ENCODE measurements at places on chromosomes 11 and 22.

DNA sequence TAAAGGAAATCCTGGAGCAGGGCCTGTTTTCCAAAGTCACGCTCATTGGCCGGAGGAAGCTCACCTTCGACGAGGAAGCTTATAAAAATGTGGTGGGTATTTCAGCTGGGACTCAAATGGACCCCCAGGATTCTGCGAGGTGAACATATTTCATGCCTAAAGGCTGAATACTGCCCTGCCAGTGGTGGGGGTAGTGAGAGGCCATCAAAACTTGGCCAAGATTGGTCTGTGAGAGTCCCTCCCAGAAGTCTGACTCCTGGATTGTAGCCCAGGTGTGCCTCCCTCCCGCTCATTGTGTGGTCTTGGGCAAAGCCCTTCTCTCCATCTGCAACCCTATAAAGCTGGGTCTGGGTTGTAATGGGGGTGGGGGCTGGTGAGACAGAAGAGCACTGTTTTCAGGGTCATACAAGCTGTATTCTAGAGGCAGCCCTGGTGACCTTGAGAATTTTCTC is 853 bp downstream of the HTATIP2 start:
- no peak for DNase-seq

GRCh38 chr11:121431820-121432526 is 20.1 kb upstream of the SORL1 start:
- no peak for DNase-seq

GRCh38 chr11:122809866-122810265 is 28.4 kb upstream of the CRTAM start:
- DNase-seq: no peak

- no peak for DNase-seq
These were observed 53.7 kb downstream of the HIPK3 start for GRCh38 chr11:33310720-33311500.

DNA sequence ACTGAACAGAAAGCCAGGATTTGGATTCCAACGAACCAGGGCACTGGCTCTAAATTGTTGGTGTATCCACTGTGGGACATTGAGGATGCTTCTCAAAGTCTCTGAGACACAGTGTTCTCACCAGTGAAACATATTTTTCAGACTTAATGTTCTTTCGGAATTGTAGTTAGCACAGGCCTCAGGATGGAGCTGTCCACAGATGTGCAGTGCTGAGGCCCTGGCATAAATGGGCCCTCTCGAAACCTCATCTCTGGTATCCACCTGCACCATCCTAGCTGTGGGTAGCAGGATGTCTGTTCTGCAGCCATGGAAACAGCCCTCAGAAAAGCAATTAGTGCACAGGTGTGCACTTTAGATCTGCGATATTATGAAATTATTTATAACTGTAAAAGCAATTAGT is 656.8 kb downstream of the TBC1D22A start:
- DNase-seq: no peak

GRCh38 chr22:23893121-23893944 is 850 bp upstream of the MIF start:
- DNase-seq: no peak

GRCh38 chr11:43537833-43538615 is 142.5 kb upstream of the HSD17B12 start:
- no peak for DNase-seq

DNA sequence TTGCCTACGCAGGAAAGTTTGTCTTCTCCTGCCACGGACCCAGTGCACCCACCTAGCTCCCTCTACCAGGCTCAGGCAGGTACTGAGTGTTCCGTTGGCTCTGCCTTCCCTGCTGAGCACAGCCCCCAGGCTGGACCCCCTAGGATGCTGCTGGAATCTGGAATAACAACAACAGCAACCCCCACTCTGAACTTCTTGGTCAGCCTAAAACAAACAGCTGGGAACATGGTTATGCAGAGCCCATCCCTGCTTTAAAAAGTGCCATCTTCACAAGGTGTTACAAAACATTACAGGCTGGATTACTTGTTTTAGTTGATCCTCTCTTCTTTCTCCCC is 1.8 kb downstream of the OPCML start:
- no peak for DNase-seq

DNA sequence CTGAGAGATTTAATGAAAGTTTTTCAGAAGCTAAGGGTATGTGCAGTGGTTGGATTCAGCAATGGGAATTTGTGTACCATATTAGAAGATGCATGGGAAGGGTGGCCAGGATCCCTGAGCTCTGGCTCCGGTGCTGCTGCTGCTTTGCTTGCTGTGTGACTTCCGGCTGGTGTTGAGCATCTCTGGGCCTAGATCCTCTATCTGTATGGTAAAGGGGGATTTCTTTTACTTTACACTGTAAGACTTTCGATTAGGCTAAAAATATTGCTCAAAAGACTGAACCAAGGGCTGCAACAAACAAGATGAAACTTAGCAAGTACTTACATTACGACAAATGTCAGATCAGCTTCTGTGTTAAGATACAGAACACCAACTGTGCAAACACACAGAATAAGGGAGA is 39.1 kb downstream of the XRRA1 start:
- DNase-seq: no peak

DNA sequence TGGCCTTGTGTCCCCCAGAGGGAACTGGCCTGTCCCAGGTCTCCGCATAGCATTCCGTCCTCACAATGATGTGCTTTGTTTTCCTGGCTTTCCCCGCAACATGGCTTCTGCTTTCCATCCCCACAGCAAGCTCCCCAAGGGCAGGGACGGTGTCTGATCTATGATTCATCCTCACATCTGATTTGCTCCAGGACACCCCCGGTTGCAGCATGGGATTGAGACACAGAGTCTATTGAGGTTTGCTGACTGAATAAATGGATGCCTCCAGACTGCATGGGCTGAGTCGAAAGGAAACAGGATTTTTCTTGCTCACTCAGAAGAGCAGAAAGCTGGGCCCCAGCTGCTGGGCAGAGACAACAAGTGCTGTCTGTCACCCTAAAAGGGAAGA is 40.2 kb downstream of the LMO1 start:
- no peak for DNase-seq

DNA sequence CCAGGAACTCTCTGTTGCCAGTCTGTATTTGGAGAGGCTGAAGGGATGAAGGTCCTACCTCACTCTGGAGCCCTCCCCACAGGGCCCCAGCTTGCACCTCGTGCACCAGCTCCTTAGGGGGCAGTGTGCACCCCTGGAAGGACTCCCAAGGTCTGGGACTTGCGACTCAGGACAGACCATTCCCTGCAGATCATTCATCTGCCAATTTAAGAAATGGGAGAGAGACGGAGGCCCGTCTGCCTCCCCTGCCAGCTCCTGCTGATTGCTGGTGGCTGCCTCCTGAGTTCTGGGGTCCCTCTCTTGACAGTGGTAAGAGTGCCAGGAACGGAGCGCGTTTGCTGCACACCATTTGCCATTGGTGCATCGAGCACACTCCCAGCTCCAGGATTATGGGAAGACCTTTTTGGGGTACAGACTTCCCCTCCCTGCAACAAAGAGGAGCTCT is 27.4 kb upstream of the MALAT1 start:
- no peak for DNase-seq

GRCh38 chr22:41920271-41920976 is 5.5 kb upstream of the SHISA8 start:
- no peak for DNase-seq

- DNase-seq: no peak
These were observed 29.0 kb upstream of the DNAJB7 start for GRCh38 chr22:40890881-40891280.

DNA sequence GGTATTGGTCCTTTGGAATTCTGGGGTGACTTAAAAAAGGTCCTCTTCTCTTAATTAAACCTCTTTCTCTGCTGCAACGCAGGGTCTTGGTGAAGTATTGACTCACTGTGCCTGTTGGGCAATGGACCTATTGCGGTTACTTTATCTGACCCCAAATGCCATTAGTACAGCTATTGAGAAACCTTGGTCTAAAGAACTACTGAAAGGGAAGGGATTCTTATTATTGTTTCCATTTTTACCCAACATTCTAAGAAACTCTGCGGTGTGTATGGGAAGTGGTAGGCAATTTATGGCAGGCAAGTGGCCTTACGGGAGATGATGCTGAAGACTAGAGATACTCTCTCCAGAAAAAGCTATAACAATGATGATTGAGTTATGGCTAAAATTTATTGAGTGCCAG is 12.5 kb downstream of the SLC6A5 start:
- DNase-seq: no peak

- no peak for DNase-seq
These were observed 628 bp downstream of the PSMC3 start for GRCh38 chr11:47425611-47426010.

DNA sequence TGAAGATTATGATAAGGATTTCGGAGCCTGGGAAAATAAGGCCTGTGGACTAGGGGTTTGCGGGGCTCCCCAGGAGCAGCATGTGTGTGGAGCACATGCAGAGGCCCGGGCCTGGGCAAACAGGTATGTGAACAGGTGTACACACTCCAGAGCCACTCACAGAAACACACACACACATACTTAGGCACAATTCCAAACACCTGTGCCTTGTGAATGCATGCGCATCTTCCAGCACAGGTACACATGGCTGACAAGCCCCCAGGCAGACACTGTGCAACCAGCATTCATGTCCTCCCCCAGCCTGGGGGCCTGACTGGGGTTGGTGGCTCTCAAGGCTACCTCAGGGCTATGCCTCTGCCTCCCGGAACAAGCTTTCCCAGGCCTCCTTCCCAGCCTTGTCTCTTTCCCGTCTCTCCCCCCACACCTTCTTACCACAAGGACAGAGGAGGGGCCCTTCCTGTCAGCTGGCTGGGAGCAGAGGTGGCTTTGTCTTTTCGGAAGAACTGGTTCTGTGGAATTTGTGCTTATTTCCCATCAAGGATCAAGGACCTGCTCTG is 2.6 kb upstream of the P2RY6 start:
- DNase-seq: no peak

DNA sequence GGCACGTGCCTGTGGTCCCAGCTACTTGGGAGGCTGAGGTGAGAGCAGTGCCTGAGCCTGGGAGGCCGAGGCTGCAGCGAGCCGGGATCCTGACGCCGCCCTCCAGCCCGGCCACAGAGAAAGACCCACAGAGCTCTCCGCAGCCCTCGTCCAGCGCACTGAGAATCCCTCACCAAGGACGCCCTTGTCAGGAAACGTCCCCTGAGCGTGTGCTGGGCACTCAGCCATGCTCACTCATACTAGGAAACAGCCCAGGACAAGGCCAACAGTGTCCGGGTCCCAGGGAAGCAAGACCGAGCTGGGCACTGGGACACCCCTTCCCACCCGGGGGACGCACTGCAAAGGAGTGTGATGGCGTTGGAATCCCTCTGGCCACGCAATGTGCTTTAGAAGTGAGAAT is 14.5 kb downstream of the DEAF1 start:
- DNase-seq: no peak

- no peak for DNase-seq
These were observed 32.6 kb upstream of the RCE1 start for GRCh38 chr11:66810576-66811185.

- DNase-seq: no peak
These were observed 32.2 kb upstream of the SLC22A12 start for GRCh38 chr11:64558869-64559268.

- no peak for DNase-seq
These were observed 79.3 kb upstream of the SUSD2 start for GRCh38 chr22:24101966-24102365.

- peak; percentile 86 for DNase-seq
These were observed 327.6 kb upstream of the PLET1 start for GRCh38 chr11:112588252-112588694.

GRCh38 chr11:42175203-42175602 is 715.8 kb upstream of the LRRC4C start:
- DNase-seq: no peak

DNA sequence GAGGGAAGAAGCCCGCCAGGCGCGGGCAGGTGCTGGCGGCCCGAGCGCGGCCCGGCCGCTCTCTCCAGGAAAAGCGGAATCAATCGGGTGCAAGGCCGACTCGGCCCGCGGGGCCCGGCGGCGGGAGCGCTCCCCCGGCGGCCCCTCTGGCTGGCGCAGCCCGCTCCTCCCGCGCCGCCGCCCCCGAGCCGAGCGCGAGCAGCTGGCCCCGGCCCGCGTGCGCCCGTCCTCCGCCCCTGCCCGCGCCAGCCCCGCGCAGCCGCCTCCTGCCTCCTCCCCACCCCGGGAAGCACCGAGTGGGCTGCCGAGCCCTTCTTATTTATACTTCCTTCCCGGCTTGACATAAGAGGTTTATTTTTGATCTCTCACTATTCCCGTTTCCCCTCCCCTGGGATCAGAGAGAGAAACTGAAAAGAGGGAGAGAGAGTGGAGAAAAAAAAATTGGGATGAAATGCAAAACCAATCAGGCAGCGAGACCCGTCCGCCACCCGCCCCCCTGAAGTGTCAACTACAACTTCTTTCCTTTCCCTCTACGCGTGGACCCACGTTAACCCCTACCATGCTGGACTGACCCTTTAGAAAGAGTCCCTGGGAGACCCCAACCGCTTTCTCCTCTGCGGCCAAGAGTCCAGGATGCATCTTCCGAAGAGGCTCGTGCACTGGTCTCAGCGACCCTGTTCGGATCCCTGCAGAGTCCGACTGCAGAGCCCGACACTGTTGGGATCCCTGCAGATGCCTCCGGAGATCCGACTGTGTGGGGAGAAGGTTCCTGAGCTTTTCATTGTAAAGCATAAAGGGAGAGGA is at the start of gene ADAMTS8:
ADAMTS8 (minus strand) TSS at position 294 of the 804 bp plus-strand sequence. CDS start 323 bp downstream, outside the sequence.
- no peak for DNase-seq

DNA sequence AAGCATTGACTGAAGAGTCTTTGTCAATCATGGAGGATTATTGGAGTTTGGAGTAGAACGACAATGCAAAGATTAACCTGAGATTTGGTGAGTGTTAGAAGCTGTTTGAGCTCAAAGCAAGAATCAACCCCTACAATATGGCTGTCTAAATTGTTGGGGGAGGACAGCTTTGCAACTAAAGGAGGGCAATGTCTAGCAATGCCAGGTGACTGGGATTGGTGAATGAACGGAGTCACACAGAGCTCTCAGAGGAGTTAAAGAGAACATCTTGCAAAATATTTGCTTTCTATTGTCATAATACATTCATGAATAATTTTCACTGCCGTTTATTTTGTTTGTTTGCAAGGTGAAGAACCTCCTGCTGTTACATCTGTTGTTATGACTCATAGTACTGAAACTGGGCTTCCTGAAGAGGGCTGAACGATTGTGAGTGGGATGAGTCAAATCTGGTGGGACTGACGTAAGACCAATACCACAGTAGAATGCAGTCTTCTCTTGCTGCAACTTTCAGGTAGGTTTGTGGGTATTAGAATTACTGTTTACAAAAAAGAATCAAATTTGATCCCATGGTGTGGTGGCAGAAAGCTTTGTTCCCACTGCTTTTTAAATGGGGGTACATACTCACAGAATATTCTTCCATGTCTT is 281.9 kb downstream of the CADM1 start:
- peak; percentile 42 for DNase-seq

DNA sequence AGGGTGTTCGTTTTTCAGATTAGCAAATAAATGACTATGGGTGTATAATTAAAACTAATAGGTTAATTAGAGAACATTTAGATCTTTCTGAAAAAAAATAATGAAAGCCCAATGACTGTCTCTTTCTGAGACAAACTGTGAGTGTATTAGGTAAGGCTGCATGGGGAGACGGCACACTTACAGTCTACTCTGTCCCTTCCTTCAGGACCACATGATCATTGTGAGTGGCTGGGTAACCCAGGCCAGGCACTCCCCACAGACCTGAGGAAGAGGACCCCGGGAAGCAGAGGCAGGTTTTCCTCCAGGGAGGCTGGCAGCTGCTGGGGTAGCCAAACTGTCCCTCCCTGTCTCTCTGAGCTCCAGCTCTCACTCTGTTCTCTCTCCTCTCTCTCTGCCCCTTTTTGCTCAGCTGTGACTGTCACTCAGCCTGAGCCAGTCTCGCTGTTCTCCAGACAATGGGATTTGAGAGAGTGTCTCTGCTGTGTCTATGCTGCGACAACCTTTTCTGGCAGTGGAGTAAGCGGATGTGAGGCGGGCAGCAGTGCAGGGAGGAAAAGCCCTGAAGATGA is 83.1 kb upstream of the NCAM1 start:
- DNase-seq: no peak

All from NCI-H1930 (cell line).